HT-29 (cell line): ENCODE measurements at places on chromosomes 3 and 15. TPM values are rescaled to one million over a fixed set of nuclear protein-coding genes. Genes with fewer than 3 reads are reported as not detected.

Gene PCNP
- 30.6 and 31.8 TPM in 2 replicates for total RNA-seq

Gene FOXB1
- 0.05 TPM in 1 of 2 replicates, not detected in the other for total RNA-seq

Gene GNB4
- total RNA-seq = not detected in 2 replicates

Gene CDCP1
- total RNA-seq = 13.6 and 15.6 TPM in 2 replicates

Gene STIMATE
- 5.1 and 8.4 TPM in 2 replicates for total RNA-seq

Gene POLR2M
- total RNA-seq = 556 and 597 TPM in 2 replicates

Gene PPP1R14D
- total RNA-seq = 2.5 and 6.1 TPM in 2 replicates

Gene CEMIP
- 7.3 and 9.4 TPM in 2 replicates for total RNA-seq

Gene PP2D1
- not detected in 2 replicates for total RNA-seq

Gene TM4SF4
- 903 and 981 TPM in 2 replicates for total RNA-seq

Gene CGGBP1
- total RNA-seq = 3.3 and 3.6 TPM in 2 replicates

Gene SCN11A
- total RNA-seq = not detected in 2 replicates

Gene GFM1
- total RNA-seq = 28.2 and 30.9 TPM in 2 replicates
